ENCODE measurements at places on chromosomes 11 and 22. TPM values are rescaled to one million over a fixed set of nuclear protein-coding genes. Genes with fewer than 3 reads are reported as not detected.

AIFM3 gene
- 3.2 TPM for total RNA-seq

TSPAN32 gene
- not detected for total RNA-seq

CHCHD10 gene
- total RNA-seq = 0.88 TPM

KCNQ1OT1 gene
- 4.4 TPM for total RNA-seq

SCN4B gene
- 2.1 TPM for total RNA-seq

SHANK2 gene
- total RNA-seq = 1.1 TPM

TRPM5 gene
- total RNA-seq = not detected

GRM5 gene
- total RNA-seq = 2.2 TPM

Measured in uterus (tissue), 4 donors.